ENCODE measurements at places on chromosomes 13 and 19. TPM values are rescaled to one million over a fixed set of nuclear protein-coding genes. Genes with fewer than 3 reads are reported as not detected.

DNA sequence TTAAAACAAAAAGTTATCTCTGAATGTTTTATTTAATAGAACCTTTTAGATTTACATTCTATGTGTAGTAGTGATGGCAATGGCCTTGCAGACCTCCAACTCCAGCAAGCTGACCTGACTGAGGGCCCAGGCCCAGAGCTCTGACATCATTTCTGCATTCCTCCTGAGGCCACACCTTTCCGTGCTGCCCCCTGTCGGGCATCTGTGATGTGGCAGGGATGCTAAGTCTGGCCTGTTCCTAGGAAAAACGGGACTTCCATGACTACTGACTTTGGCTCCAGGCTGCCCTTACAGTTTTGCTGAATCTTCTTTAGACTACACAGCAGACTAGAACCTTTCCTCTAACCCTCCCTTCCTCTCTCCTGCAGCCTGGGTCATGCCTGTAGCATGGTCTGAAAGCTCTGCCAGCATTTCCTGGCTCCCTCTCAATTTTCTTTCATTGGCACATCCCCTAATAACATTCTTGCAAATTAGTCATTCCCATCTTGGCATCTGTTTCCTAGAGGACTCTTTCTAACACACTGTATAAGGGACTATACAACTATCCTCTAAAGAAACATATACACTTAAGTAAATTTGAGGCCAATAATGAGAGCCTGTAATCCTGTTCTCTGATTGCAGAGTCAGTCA is 249.1 kb downstream of the GPC5 start:
- DNase-seq, result no peak

GRCh38 chr19:1455336-1456120 is 5.6 kb downstream of the APC2 start:
- no peak for DNase-seq

GRCh38 chr19:51024924-51025323 is 1.5 kb downstream of the KLK11 start:
- no peak for DNase-seq

The GRK1 gene
- not detected for total RNA-seq

The MTUS2 gene
- total RNA-seq, result 12.8 TPM

All from esophagus muscularis mucosa (tissue), 4 donors.